Spinal cord (tissue), 10 donors: ENCODE measurements at places on chromosomes 5 and 9. TPM values are rescaled to one million over a fixed set of nuclear protein-coding genes. Genes with fewer than 3 reads are reported as not detected.

The FBXW11 gene
- 135 TPM for total RNA-seq

The NR3C1 gene
- total RNA-seq, result 79.7 TPM

The LCN15 gene
- total RNA-seq, result not detected

The SVEP1 gene
- total RNA-seq, result 10.9 TPM

The GPX8 gene
- total RNA-seq, result 69.8 TPM

The PHF2 gene
- 32.0 TPM for total RNA-seq

DNA sequence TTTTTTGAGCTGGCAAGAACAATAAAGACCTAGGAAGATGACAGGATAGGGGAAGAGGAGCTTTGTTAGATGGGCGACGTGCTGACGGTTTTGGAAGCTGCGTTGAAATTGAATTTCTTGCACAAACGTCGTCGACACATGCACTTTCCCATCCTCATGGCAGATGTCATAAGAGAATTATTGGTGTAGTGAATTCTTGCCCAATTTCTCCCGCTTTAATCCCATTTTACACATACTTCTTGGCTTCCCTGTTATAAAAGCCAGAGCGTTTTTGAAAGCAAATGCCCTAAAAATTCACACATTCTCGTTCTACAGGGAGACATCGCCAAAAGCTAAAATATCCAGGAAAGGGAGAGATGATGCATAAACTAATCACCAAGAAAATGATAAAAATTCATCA lies 109.8 kb upstream of the DAP start:
- no peak for DNase-seq
- no peaks in the 10 kb centered on the region for H3K36me3 ChIP-seq
- H3K4me3 ChIP-seq, result no peak overlapping the region
- no peaks in the 10 kb centered on the region for H3K27me3 ChIP-seq
- no peak overlapping the region for H3K27ac ChIP-seq
- peaks cover 6% of the 10 kb centered on the region for H3K4me1 ChIP-seq

- no peak overlapping the region for H3K27ac ChIP-seq
- H3K36me3 ChIP-seq, result peaks cover 22% of the 10 kb centered on the region
- H3K4me3 ChIP-seq, result no peak overlapping the region
- H3K27me3 ChIP-seq, result no peaks in the 10 kb centered on the region
Measured at GRCh38 chr9:125444166-125444565, 182.5 kb downstream of the GAPVD1 start.

DNA sequence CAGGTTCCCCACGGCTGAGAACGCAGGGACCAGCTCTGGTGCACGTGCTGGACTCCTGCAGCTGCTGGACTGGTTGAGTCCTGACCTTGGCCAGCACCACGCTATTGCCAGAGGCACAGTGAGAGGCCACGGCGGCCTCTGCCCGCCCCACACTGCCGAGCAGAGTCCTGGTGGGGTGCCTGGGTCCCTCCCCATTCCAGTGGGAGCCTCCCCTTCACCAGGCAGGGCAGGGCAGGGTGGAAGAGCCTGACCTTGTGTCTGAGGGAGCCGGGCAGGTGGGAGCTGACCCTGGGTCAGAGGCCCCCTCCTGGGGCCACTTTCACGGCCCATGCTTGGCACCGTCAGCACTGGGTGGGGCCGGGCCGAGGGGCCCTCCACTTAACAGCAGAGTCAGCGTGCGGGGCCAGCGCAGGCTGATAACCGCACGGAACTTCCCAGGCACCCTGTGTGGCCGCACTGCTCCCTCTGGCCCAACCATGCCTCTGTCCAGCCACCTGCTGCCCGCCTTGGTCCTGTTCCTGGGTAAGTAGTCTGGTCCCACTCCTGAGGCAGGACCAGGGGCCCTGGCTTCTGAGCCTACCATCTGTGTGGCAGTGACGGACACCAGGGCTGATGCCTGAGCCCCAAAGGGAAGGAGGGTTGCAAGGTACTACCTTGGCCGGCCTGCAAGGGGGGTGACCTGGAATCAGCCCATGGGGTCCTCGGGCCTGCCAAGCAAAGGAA lies at the start of gene MAMDC4:
TSS of gene MAMDC4 (plus strand) at position 406 of the 723 bp plus-strand sequence. CDS start at position 477, 71 bp downstream.
- peaks cover 33% of the 10 kb centered on the region for H3K4me1 ChIP-seq
- H3K4me3 ChIP-seq, result no peak within 1 kb of the TSS
- no peak for DNase-seq
- H3K27me3 ChIP-seq, result peaks cover 3% of the 10 kb centered on the region
- peaks cover 85% of the 10 kb centered on the region for H3K36me3 ChIP-seq
- no peak within 1 kb of the TSS for H3K27ac ChIP-seq

GRCh38 chr9:4515958-4516375 lies 25.7 kb downstream of the SLC1A1 start:
- H3K4me3 ChIP-seq, result no peak overlapping the region
- DNase-seq, result no peak
- no peaks in the 10 kb centered on the region for H3K4me1 ChIP-seq
- no peaks in the 10 kb centered on the region for H3K27me3 ChIP-seq
- H3K36me3 ChIP-seq, result no peaks in the 10 kb centered on the region

DNA sequence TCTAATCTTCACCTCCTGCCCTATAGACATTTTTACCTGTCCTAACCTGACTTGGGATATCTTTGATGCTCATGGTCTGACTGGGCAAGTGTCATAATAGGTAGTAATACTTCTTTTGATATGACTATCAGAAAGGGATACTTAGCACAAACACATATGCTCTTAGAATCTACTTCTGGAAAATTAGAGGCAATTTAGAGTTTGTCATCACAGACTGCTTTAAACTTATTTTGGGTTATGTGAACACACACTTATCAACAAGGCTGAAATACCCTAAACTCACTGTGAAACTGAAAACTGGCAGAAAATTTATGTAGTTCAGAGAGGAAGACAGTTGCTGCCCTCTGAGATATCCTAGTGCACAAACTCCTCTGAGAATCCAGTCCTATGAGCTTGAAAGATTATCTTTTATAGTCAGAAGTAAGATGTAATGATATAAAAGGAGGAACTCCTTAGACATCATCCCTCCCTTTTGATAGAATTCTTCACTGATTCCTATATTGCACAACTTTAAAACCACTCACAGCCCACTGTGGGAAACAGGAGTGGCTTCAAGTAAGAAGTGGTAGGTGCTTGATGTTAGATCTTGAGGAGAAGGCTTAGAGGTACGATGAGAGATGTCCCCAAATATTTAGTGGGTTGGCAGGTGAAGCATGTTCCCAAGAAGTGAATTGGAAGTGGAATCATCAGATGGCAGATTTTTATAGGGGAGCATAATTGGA lies 273.3 kb downstream of the MAN2A1 start:
- no peaks in the 10 kb centered on the region for H3K4me1 ChIP-seq
- H3K27ac ChIP-seq, result no peak overlapping the region
- no peak for DNase-seq
- no peaks in the 10 kb centered on the region for H3K27me3 ChIP-seq
- no peaks in the 10 kb centered on the region for H3K36me3 ChIP-seq

- H3K4me3 ChIP-seq, result no peak overlapping the region
- peaks cover 16% of the 10 kb centered on the region for H3K27me3 ChIP-seq
- no peak for DNase-seq
- H3K36me3 ChIP-seq, result peaks cover 3% of the 10 kb centered on the region
Measured at GRCh38 chr5:77995793-77996409, 219.8 kb upstream of the TBCA start.

DNA sequence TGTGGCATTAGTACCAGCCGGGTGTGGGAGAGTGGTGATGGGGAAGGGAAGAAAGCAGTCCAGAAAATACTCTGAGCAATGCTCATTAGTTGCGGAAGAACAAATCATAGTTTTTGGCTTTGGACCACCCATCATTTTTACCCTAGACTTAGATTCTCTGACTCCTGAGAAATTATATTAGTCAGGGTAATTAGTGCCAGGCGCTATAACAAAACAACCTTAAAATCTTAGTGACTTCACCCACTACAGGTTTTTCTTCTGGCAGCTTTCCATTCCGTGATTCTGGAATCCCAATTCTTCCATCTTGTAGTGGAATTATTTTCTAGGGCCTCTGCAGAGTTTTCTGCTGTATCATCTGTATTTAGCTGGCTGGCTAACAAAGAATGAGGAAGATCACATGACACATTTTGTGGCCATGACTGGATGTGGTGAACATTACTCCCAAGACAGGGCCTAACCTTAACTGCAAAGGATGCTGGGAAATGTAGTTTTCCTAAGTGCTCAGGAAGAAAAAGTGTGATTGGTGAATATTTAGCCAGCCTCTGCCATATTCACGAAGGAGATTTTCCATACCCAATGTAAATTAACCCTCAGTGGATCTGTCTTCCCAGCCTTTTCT lies 373.0 kb upstream of the MEF2C start:
- no peaks in the 10 kb centered on the region for H3K36me3 ChIP-seq
- no peaks in the 10 kb centered on the region for H3K4me1 ChIP-seq
- H3K27ac ChIP-seq, result no peak overlapping the region
- no peaks in the 10 kb centered on the region for H3K27me3 ChIP-seq
- DNase-seq, result no peak

DNA sequence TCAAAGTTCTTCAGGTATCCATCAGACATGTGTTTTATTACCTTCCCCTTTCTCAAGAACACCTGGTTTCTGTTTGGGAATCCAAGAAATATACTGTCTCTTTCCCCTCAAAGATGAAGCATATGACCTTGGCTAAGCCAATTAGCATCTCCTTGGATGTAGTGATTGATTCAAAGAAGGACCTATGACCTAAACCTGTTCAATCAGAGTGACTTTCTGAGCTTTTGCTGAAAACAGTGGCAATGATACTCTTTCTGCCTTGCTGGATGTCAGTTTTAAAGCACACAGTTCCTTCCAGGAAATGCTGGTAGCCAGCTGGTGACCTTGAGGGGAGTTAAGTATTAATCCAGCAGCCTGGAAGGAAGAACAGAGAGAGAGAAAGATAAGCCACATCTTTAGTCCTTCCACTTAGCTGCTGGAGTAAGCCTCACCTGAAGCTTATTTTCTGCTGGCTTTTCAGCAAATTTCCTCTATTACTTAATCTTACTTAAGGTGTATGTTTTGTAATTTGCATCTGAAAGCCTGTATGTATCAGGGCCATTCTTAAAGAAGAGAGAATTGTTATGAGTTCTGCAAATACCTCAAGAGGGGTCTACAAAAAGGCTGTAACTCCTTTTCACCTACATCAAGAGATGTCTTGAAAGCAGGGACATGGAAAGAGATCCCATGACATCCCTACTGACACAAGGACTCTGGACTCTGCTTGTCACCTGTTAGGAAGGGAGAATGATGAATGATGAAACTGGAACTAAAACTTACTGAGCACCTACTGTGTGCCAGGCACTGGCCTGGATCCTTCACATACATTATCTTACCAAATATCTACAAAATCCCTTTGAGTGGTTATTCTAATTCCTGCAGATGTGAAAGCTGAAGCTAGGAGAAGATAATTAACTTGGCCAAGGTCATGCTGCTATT lies 35.2 kb upstream of the PIK3R1 start:
- no peak overlapping the region for H3K27ac ChIP-seq
- H3K27me3 ChIP-seq, result no peaks in the 10 kb centered on the region
- H3K4me1 ChIP-seq, result no peaks in the 10 kb centered on the region

DNA sequence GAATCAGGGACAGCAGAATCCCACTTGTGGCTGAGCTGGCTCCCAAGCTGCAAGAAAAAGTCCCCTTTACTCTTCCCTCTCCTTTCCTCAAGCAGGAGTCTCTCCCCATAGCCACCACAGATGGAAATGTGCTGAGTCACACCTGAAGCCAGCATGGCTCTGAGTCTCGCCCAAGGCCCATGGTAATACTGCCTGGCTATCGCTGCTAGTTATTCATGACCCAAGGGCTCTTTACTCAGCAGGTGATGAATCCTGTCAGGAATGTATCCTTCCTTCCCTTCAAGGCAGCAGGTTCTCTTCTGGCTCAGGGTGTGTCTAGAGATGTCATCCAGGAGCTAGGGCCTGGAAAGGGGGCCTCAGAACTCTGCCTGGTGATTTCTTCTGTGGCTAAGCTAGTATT lies 403.3 kb upstream of the PTPRD start:
- DNase-seq, result no peak
- no peak overlapping the region for H3K27ac ChIP-seq
- no peaks in the 10 kb centered on the region for H3K4me1 ChIP-seq
- H3K36me3 ChIP-seq, result no peaks in the 10 kb centered on the region
- H3K4me3 ChIP-seq, result no peak overlapping the region

DNA sequence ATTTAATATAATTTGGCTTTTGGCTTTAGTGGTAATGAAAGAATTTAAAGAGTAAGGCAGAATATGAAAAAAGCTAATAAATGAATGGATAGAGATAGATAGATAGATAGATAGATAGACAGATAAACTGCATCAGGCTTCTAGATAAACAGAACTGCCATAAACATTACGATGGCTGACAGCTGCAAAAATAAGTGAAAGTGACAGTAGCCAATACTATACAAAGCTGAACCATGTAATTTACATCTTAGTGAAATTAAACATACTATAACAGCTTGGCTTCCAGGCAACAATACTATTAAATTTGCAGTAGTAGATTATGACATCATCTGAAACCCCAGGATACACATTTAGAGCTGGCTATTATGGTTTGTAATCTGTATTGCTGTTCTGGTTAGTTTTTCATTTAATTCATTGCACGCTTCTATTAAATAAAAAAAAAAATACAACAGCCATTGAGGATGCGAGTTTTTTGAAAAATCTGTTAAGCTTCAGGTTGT lies 1354.8 kb downstream of the PTPRD start:
- DNase-seq, result no peak
- H3K27ac ChIP-seq, result no peak overlapping the region
- no peaks in the 10 kb centered on the region for H3K4me1 ChIP-seq
- no peaks in the 10 kb centered on the region for H3K36me3 ChIP-seq

DNA sequence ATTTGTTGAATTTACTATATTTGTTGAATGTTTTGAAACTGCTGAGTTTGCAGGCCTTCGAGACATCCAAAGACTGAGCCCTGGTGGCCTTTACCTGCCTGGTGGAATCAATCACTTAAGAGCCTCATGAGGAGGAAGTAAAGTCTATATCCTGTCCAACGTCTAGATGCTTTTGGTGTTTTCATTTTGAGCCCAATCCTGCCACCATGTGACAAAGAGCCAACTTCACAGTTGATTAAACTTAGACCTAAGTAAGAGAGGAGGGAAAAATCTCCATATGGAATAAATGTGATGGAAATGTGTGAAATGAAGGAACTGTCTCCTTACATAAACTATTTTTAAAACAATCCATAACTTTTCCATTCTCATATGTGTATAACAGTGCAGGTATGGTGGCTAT lies 220.1 kb downstream of the PRR16 start:
- H3K27me3 ChIP-seq, result no peaks in the 10 kb centered on the region
- no peak overlapping the region for H3K27ac ChIP-seq
- H3K4me1 ChIP-seq, result no peaks in the 10 kb centered on the region

- DNase-seq, result peak; percentile 17
- peaks cover 3% of the 10 kb centered on the region for H3K27me3 ChIP-seq
- no peaks in the 10 kb centered on the region for H3K4me1 ChIP-seq
Measured at GRCh38 chr5:337563-338130, 16.1 kb downstream of the AHRR start.

DNA sequence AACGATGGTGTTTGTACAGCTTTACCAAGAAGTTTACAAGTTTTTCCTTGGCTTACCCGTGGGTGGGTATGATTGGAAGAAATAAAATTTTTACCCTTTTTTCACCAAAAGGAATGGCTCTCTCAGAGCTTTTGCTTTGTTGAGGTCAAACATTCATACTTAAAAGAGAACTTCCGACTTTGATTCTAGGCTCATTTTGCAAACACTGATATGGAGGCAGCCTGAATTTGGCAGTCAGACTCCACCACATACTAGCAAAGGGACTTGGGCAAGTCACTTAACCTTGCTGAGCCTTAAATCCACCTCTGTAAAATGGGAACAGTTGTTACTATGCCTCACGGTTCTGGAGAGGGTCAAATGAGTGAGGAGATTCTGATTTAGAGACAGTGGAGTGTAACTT lies 153.5 kb downstream of the PRKACG start:
- H3K27me3 ChIP-seq, result no peaks in the 10 kb centered on the region
- no peak overlapping the region for H3K27ac ChIP-seq
- DNase-seq, result no peak
- H3K36me3 ChIP-seq, result no peaks in the 10 kb centered on the region

- DNase-seq, result no peak
- H3K36me3 ChIP-seq, result no peaks in the 10 kb centered on the region
- H3K4me3 ChIP-seq, result no peak overlapping the region
- no peaks in the 10 kb centered on the region for H3K4me1 ChIP-seq
- no peaks in the 10 kb centered on the region for H3K27me3 ChIP-seq
Measured at GRCh38 chr9:76218886-76219445, 175.3 kb downstream of the RFK start.
